ENCODE measurements at places on chromosomes 13 and 19. TPM values are rescaled to one million over a fixed set of nuclear protein-coding genes. Genes with fewer than 3 reads are reported as not detected.

- no peak for DNase-seq
These were observed 5.3 kb downstream of the ATP7B start for GRCh38 chr13:52005841-52006522.

DNA sequence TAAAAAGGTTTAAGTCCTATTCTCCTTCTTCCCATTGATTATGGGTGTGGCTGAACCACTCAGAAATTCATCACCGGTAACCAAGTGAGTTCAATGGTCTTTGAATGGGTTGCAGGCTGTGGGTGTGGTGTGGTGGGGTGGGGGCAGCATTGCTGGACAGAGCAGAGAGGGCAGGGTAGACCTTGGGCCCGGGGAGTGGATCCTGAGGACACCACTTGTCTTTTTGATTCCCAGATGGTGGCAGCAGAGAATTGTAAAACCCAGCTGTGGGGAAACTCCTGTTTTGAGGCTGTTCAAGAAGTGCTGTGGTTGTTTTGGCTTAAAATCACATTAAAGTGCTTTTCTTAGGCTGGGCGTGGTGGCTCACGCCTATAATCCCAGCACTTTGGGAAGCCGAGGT is 45.8 kb upstream of the RGCC start:
- peak; percentile 70 for DNase-seq

DNA sequence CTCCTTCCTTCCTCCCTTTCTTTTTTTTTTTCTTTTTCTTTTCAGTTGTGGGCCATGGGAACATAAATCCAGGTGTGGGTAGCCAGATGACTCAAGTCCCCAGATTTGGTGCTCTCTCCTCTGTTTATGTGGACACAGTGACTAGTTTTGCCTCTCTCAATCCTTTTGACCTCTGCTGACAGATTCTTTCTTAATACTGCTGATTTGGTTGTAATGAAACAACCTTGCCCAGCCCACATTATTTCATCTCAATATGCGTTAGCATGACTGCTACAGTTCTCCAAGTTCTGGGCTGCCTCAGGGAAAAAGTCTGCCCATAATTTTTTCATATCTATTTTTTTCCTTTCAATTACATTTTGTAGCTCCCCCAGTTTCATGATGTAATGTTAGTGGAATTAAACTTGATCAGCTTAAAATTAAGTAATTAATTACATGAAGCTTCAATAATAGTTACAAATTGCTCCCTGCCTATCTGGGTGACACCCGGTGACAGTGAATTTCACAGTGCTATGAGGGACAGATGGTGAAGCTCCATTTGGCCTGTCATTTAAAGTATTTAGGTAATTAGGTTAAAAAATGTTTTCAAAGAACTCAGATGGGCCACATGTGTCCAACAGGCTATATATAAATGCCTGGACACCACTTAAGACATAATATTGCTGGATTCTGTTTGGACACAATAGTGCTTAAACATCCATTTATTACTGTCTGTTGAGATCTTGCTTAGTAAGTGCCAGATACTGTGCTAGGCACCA is 118.8 kb upstream of the FRY start:
- DNase-seq: no peak

GRCh38 chr13:38239874-38240273 is 109.8 kb upstream of the UFM1 start:
- DNase-seq: no peak

DNA sequence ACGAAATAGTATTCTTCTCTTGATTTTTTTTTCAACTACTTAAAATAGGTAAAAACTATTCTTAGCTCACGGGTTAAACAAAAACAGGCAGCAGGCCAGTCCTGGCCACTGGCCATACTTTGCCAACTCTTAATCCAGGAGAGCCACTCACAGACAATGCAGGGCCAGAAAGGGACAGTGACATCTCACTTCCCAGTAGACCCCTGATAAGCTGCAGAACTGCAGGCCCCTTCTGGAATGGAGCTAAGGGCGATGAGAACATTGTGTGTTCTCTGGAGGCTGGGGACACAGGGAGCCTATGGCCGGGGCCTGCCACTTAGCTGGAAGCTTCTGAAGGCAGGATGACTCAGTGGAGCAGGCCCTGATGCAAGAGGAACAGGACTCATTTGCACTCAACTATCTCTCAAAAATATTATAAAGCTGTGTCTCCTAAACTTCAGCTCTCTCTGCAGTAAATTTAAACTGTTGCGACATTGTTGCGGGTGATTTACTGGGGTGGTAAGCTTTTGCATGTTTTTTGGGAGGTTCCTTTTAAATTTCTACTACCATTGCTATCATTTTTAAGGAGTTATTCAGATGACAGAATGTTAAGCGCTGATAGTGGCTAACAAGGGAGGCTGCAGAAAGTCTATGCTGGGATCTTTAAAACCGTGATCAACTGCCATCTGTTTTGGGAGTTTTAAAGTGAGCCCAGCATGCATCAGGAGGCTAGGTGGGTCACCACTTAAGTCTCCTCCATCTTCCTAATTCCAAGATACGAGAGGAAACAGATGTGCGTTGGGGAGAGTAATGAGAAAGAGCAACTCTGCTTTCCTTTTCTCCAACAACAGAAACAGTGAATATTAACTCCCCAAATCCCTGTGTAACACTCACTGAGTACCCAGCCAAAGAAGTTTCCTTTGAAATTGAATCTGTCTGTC is 33.2 kb upstream of the KATNAL1 start:
- no peak for DNase-seq

DNA sequence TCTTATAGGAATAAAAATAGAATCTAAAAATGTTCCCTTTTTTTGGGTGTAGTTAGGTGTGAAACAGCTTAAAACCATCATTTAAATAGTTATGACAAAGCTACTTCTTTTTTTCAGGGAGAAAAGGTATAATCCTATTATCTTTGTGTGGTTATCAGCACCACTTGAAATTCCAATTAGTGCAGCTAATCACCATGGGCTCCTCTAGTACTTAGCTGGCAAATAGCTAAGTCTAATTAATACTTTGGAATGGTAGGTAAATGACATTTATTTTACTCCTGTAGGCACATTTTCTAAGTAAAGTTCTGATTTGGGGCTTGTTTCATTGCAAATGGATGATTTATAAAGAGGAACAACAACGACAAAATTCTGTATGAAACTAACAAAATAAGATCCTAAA is 132.6 kb downstream of the OLFM4 start:
- no peak for DNase-seq

GRCh38 chr19:51091895-51092873 is 9.5 kb upstream of the KLK14 start:
- DNase-seq: no peak

GRCh38 chr19:48468772-48469288 is 339 bp upstream of the CYTH2 start:
- peak; percentile 100 for DNase-seq

DNA sequence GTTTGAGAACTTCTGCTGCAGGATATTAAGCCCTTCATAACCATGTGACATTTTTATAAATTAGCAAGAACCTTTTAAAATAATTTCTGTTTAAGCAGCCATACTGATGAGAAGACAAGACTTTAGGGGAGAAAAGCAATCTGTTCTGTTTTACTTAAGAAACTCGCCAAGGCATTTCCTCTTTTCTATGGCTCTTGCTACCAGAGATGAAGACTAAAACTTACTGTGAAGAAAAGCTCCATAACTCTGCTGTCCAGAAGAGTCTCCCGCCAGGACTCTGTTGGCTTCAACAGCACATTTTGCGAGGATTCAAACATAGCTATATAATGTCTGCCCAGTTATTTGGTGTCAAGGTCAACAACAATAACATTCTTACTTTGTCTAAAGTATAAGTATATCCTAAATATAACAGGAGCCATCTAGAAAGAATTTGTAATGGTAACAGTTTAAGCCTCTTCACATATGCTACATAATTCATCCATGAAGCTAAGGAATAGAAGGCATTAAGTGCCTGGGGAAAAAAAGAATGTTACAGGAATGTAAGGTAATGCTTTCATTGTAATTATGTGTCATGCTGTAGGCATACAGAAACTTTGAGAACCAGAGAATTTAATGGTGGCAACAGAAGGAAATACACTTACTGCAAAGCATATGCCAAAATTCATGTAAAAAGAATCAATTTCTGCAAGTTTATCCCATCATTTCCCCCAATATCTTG is 53.2 kb upstream of the EEF1AKMT1 start:
- no peak for DNase-seq

DNA sequence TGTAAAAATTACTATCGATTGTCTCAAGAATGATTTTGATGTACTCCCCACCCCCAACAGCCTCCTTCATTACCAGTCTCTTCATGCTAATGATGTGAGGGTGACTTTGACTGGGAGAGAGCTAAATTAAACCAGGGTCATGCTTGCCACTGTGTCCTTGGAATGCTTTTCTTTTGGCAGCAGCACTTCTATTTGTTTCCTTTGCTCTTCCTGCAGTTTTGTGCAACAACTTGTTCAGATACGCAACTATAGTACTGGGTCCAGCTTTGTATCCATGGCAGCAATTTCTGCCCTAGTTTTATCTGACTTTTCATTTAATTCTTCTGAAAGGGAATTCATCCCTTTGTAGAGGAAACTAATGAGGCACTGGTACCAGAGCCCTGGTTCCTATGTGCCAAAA is 2792.1 kb downstream of the PCDH9 start:
- no peak for DNase-seq

- no peak for DNase-seq
These were observed 15.5 kb upstream of the RASA3 start for GRCh38 chr13:114147803-114148520.

DNA sequence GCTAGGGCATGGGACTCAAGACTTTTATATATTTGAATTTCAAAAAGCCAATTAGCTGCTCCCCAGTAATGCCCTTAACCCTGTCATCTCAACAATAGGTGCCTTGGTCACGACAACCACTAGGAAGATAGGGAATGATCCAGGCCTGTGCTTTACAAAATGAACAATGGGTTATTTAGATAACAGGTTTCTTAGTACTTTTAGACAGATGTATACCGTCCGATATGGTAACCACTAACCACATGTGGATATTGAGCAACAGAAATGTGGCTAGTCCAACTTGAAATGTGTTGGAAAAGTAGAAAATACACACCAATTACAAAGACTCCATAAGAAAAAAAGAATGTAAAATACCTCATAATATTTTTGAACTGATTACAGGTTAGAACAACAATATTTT is 201.2 kb downstream of the LHFPL6 start:
- no peak for DNase-seq

- no peak for DNase-seq
These were observed 16.9 kb downstream of the FAM187B start for GRCh38 chr19:35211545-35212230.

GRCh38 chr13:30394751-30395191 is 27.5 kb upstream of the UBE2L5 start:
- DNase-seq: peak; percentile 23

DNA sequence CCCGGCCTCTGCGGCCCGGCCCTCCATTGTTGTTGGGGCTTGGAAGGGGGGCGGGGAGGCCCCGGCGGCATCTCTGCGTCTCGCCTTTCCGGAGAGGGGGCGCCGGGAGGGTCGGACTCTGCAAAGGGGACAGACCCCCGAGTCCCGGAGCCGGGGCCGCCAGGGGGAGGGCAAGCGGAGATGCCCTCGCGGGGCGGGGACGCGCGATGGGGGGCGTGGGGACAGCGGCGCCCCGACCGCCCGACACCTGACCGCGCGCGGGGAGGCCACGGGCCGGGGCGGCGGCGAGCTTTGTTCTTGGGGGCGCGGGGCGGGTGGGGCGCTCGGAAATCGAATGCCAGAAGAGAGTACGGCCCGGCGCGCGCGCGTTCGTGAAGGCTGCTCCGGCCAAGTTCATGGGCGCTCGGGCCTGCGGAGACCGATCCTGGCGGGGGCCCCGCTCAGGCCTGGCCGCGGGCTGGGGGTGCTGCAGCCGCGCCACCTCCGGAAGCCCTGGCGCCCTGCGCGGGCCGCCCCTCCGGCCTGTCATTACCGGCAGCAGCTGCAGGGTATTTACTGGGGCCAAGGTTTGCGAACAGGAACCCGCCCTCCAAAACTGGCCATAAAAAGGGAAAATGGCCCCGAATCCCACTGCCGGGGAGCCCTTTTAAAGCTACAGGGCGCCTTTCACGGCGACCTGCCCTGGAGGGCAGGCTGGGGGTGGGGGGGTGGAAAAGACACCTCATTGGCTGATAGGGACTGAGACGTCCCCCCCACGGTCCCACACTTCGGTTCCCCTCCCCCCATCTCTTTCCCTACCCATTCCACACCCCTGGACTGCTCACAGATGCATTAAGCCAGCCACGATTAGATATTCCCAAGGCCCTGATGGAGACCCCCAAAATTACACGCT is 11.1 kb upstream of the NANOS3 start:
- no peak for DNase-seq

Gene PGLYRP1
- total RNA-seq: not detected

Gene ZIC2
- 0.16 TPM for total RNA-seq

Gene CERS1
- total RNA-seq: not detected

Gene KLF5
- total RNA-seq: 129 TPM

Gene IFNL1
- total RNA-seq: not detected

Gene OR2Z1
- total RNA-seq: not detected
